Suprapubic skin (tissue), 4 donors: ENCODE measurements at places on chromosomes 6 and 20.

- no peak for DNase-seq
These were observed 262.2 kb downstream of the NRN1 start for GRCh38 chr6:5744497-5744896.

- no peak for DNase-seq
These were observed 128.7 kb downstream of the DNAH8 start for GRCh38 chr6:38843798-38844197.

DNA sequence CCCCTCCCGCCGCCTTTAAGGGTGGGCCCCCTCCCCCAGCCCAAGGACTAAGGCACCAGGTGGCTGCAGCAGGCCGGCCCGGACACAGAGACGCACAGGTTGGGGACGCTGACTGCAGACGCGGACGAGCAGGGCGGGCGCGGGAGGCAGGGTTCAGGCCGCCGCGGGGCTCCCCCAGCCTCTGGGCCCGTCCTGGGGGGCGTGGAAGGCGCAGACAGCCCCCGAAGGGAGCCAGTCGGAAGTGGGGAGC, 9.3 kb downstream of the DUSP15 start:
- no peak for DNase-seq

- no peak for DNase-seq
These were observed 157.6 kb downstream of the ARHGAP18 start for GRCh38 chr6:129552413-129552812.

DNA sequence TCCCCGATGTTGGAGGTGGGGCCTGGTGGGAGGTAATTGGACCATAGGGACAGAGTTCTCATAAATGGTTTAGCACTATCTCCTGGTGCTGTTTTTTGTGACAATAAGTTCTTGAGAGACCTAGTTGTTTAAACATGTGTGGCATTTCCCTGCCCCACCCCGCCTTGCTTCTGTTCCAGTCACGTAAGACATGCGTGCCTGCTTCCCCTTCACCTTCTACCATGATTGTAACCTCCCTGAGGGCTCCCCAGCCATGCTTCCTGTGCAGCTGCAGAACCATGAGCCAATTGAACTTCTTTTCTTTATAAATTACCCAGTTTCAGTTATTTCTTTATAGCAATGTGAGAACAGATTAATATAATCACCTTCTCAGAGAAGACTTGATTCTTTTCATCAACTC, 2.5 kb upstream of the RNF144B start:
- no peak for DNase-seq

GRCh38 chr6:156461647-156462046, 315.5 kb upstream of the ARID1B start:
- DNase-seq, result no peak

DNA sequence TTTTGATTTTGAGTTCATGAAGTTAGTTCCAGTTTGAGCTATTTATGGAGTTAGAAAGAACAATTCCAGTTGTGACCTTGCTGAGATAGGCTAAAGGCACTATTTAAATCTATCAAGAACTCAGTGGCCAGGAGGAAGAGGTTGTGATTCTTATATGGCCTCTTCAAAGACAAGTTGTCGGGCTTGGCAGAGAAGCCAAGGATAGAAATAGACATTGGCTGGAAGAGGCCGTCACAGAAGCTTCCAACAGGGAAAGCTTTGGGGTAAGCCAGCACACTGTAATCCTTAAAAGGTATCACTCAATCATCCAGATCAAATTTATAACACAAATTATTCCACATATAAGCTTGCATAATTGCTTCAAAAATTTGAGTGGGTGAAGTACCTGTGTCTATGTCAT, 286.1 kb downstream of the SYNE1 start:
- no peak for DNase-seq

GRCh38 chr20:46151936-46152335, 33.8 kb downstream of the CD40 start:
- no peak for DNase-seq
